ENCODE measurements at places on chromosomes 6 and 20.

DNA sequence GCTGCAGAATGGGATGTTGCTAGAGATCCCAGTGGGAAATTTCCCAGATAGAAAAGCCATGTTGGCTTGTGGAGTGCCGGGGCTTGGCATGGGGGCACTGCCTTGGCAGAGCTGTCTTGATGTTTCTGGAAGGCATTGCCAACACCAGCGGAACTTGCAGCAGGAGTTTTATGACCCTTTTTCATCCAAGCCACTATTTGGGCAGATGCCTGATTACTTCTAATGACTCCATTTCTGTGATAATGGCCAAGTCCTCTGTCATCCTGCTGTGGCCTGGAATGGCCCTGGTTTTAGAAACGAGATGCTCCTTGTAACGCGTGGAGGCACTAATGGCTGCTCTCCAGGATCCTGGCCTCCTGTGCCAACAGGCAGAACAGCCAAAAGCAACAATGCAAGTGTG, 229.0 kb downstream of the ZNF217 start:
- no peak for DNase-seq

DNA sequence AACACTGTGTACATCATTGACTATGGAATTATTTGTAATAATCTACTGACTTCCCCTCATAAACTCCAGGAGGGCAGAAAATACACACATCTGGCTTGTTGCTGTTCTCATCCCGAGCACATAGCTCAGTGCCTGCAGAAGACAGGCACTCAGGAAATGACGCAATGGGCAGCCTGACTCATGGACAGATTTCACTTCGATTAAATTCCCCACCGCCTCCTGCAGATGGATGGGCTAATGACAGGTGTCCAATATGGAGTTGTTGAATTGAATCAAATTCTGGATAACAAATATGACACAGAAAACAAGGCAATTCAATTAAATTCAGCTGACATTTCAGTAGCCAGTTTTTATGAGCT, 9.1 kb downstream of the ANKRD60 start:
- DNase-seq, result no peak

DNA sequence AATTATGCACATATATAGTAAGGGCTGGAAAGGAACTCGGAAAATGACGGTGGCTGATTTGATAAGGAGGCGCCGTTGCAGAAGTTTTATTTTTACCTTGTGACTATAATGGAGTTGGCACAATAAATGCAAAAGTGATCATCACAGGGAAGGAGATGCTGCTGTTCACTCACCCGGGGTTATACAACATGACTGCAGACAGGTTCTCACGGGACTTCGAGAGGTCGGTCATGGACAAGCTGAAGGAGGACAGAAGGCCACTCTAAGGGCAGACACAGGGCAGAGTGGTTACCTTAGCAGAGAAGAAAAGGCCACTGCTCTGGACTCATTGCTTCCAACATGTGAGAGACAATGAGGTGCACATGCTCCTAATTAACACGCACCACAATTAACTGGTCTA, 168.6 kb downstream of the KIF16B start:
- no peak for DNase-seq

DNA sequence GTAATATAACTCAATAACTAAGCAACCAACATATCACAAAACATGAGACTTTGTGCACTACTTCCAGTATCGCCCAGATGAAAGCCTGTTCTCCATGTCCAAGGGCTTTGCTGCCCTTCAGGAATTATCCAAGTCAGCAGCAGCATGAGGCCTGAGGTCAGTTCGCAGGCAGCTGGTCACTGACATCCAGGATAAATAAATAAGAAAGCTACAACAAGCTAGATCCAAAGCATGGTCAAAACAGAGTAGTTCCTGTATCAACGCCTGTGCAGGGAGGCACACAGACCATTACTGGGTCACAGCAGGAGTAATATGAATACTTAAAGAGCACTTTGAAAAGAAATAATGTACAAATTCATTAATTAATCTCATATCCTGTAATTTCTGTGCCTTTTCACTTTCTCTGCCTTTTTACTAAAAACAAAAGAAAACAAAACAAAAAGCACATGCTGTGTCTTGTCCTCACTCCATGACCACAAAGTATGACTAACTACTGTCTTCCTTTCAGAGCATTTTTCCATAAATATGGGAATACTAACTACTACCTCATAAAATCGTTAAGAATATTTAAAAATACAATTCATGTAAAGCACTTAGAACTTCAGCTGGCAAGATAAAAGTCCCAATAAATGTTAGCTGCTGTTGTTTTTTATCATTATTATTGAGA, 374.9 kb upstream of the IRAK1BP1 start:
- DNase-seq, result no peak

- DNase-seq, result no peak
These were observed 28.7 kb downstream of the COL11A2 start for GRCh38 chr6:33163540-33163939.

All from stimulated activated CD8-positive, alpha-beta memory T cell treated with anti-CD3 and anti-CD28 coated beads, Interleukin-15, amount 100 ng/mL, for 1 hour (primary cell).